T-helper 1 cell (primary cell): ENCODE measurements at places on chromosomes 4 and X.

GRCh38 chr4:181863856-181864255 lies 379.3 kb upstream of the TENM3 start:
- no peak for DNase-seq

GRCh38 chr4:7431696-7432530 lies 2.8 kb downstream of the PSAPL1 start:
- DNase-seq: no peak

GRCh38 chr4:188783606-188784160 lies 644.4 kb downstream of the TRIML1 start:
- DNase-seq: no peak

- no peak for DNase-seq
These were observed 179.6 kb downstream of the SHROOM3 start for GRCh38 chr4:76614589-76614988.

GRCh38 chrX:124467202-124467601 lies 120.8 kb downstream of the SH2D1A start:
- no peak for DNase-seq

- DNase-seq: no peak
These were observed 1052.1 kb upstream of the PCDH10 start for GRCh38 chr4:132097041-132097440.

DNA sequence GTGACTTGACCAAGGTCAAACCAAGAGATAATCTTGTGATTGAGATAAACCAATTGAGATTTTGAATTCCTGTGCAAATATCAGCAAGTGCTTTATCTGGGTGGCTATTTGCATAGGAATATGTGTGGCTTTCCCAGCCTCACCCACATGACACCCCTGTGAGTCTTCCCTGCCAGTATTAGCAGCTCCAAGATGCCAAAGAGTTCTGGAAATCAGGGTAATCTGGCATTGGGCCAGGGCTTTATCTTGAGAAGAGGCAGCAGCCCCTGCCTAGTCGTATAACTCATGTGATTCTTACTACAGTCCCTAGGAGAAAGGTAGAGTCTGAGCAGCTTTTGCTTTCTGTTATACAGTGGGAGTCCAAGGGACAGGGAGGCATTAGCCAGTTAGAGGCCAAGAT lies 87.7 kb downstream of the RLIM start:
- no peak for DNase-seq

DNA sequence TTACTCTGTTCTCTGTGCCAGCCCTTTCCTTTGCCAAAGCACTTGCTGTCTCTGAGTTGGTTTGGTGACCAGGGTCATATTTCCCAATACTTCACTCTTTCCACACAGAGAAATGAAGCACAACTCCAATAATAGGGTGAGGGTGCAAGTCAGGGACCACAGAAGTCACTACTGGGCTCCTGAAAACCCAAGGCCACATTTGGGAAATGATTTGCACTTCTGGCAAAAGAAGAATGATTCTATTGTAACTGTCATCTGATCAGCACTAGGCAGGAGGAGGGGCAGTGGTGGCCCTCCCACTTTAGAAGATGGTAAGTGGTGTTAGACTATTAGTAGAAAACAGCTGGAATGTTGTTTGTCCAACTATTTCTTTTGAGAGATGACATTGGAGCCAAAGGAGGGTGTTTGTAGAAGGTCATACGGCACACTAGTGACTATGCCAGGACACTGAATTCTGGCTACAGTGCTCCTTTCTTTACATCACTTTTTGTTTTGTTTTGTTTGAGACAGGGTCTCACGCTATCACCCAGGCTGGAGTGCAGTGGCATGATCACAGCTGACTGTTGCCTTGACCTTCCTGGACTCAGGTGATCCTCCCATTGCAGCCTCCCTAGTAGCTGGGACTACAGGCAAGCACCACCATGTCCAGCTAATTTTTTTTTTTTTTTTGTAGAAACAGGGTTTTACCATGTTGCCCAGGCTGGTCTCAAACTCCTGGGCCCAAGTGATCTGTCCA lies 10.8 kb upstream of the HADH start:
- no peak for DNase-seq

DNA sequence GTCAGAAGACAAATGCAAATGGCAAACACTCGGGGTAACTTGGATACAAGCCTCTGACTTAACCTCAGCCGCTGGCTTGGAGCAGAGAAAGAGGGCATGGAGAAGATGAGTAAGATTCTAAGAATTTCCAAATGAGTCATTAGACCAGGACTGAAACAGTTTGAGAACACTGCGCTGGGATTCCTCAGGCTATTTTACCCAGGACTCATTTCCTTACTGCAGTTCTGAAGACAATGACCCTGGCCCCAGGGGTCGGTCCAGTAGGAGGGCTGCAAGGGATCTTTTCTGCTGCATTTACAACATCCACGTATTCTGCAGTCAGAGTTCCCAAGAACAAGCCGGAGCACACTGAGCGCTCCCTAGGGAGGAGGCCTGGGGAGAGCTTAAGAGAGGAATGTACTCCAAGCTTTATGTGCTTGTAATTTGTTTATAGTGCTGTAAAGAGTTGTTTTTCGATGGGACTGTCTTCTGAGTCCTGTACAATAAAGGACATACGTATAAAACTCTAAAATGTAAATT lies 27.3 kb upstream of the SORBS2 start:
- DNase-seq: no peak

DNA sequence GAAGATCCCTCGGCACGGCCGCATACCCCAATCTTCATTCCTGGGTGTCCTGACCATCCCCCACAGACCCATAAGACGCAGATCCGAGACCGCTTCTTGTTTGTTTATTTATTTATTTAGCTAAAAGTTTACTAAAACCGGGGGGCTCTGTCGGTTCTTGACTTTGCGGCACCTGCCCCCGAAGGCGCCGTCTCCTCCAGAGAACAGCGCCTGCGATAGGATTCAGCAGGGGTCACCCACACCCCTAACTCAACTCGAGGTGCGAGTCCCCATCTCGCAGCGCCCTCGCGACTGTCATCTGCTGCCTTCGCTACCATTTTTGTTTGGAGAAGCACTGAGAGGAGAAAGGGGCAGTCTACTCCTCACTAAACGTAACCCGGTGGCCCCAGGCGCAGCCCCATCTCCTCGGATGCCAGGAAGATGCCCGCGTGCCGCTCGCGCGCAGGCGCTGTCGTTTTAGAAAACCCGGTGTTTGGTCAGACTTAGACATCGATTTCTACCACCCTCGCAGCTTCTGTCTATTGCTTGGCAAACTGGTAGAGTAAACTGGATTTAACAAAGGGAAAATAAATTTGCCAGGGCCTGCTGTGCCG lies 18.9 kb upstream of the GPR101 start:
- no peak for DNase-seq

DNA sequence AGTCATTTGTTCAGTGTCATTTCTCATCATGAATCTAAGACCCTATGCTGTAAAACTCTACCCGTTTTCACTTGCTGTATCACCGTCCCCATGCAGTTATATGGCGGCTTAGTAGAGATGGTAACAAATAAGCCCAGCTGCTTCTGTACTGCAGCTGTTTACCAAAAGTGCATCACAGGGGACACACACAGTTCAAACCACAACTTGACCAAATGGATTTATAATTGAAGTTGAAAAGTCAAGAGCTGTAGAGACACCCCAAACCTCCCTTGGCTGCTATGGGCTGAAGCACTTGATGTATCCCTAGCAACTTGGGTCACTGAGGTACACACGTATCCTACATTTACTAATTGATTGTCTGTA lies 219.0 kb upstream of the FGF13 start:
- no peak for DNase-seq

- DNase-seq: no peak
These were observed 987.2 kb downstream of the CCSER1 start for GRCh38 chr4:91114386-91114785.

- DNase-seq: no peak
These were observed 13.7 kb downstream of the STAG2 start for GRCh38 chrX:123975180-123975579.
